Stimulated activated CD8-positive, alpha-beta memory T cell treated with anti-CD3 and anti-CD28 coated beads, Interleukin-2, amount 100 ng/mL, for 48 hours (primary cell): ENCODE measurements at places on chromosomes 4 and X.

DNA sequence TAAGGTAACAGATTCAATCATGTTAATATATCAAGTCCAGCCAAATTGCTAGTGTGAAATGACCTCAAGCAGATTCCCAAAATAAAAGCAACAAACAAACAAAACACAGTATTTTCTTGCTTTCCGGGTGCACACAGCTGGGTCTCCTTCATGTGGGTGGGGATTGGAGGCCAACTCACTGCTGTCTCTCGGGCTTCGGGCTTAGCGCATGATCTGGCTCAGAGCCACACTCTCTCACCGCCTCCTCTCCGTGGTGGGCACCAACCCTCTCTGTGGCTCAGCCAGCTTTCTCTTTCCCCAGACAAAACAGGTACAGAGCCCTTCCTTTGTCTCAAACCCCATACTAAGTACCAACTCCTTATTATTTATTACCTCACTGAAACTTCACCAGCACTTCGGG is 2.9 kb upstream of the REELD1 start:
- no peak for DNase-seq

DNA sequence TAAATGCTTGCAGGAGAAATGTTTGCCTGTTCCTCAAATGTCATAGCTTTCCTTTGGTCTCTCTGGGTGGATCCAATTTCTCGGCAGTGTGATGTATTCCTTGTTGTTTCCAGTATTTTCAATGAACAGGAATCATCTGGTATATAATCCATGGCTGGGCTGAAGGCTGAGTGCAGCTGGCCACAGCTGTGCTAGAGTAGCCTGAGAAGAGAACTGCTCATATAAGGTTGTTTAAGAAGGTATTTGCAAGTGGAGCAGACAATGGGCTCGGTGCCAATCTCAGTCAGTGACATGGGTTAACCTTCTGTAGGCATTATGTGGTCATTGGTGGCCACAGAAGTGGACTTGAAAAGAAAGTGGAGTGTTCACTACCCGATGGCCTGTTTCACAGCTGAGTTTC is 390.3 kb downstream of the SPRY1 start:
- DNase-seq, result no peak

- DNase-seq, result no peak
Measured at GRCh38 chr4:56326363-56326762, 60.9 kb downstream of the AASDH start.

DNA sequence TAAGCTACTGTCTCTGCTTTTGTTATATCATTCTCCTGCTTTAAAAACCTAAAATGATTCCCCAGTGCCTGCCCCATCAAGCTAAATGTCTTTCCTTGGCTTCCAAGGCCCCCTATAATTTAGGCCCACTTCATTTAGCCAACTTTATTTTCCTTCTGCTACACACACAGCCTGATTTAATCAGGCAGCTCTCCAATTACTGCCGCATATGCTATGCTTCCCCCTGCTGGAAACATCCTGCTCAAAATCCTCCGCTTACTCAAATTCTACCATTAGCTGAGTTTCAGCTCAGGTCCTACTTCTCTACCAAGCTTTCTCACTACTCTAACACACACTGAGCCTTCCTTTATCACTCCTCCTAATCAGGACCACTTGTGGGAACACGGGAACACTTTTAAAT is 17.0 kb downstream of the LAMP2 start:
- no peak for DNase-seq

GRCh38 chr4:124278477-124278876 is 434.1 kb downstream of the ANKRD50 start:
- DNase-seq, result no peak

DNA sequence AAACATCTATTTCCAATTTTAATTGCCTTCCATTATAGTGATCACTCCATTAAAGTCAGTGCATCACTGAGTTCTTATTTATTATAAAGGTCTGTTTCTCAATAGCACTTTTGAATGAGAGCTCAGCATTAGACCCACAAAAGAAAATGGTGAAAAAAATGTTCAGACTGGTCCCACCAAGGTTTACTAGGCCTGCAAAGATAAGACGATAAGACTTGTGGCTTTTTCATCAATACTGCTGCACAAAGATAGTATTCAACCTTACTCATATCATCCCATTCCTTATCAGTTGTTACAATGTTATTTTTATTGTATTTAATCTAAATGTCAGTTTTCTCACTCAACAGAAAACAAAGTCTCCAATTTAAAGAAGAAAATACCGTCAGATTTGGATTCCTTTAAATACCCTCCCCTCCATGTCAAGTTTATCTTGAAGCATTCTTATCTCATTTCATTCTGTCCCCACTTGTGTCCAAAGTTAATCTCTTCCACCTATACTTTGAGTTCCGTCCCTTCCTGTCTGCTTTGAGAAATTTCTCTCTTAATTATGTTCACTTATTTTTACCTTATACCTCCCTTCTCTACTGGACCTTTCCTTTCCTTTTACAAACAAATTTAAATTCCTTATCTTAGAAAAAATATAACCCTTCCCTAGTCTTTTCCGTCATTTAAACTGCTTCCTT is 140.0 kb downstream of the GASK1B start:
- no peak for DNase-seq

GRCh38 chr4:111788099-111788498 is 357.2 kb upstream of the FAM241A start:
- DNase-seq, result no peak

- peak; percentile 35 for DNase-seq
Measured at GRCh38 chrX:135931644-135932487, 38.4 kb downstream of the SAGE1 start.

GRCh38 chr4:14046642-14047041 is 419.1 kb upstream of the BOD1L1 start:
- DNase-seq, result no peak
